ENCODE measurements at places on chromosomes 5 and 9. TPM values are rescaled to one million over a fixed set of nuclear protein-coding genes. Genes with fewer than 3 reads are reported as not detected.

Gene LMX1B
- total RNA-seq: 4.1 TPM

Gene NACC2
- 9.5 TPM for total RNA-seq

Gene WNT8A
- total RNA-seq: 0.18 TPM

Gene ENHO
- total RNA-seq: 0.41 TPM

Gene PCDHGC4
- total RNA-seq: 9.6 TPM

Gene DDX4
- total RNA-seq: not detected

Gene MLANA
- 0.41 TPM for total RNA-seq

Gene NMUR2
- total RNA-seq: 0.12 TPM

Gene SMIM33
- not detected for total RNA-seq

Gene PTGER4
- 47.2 TPM for total RNA-seq

Gene SLC6A18
- total RNA-seq: 0.70 TPM

Gene SOX30
- 0.06 TPM for total RNA-seq

Gene ENTREP1
- 6.5 TPM for total RNA-seq

Gene TUBB4B
- 172 TPM for total RNA-seq

Gene TRIO
- 239 TPM for total RNA-seq

Gene PTPDC1
- total RNA-seq: 16.9 TPM

Gene STOML2
- total RNA-seq: 108 TPM

Gene ACTBL2
- not detected for total RNA-seq

Gene KIAA1958
- 22.1 TPM for total RNA-seq

Gene PRKAA1
- 69.1 TPM for total RNA-seq

Gene IFNA13
- not detected for total RNA-seq

Gene BTNL9
- total RNA-seq: 17.1 TPM

Gene TTC23L
- 1.6 TPM for total RNA-seq

Gene SLC36A3
- total RNA-seq: not detected

Gene RAD50
- 19.2 TPM for total RNA-seq

Gene CTSV
- total RNA-seq: 4.4 TPM

Gene CYLC2
- not detected for total RNA-seq

Gene CDH9
- 10.2 TPM for total RNA-seq

Gene CCDC171
- 11.3 TPM for total RNA-seq

Gene FOXD4L4
- total RNA-seq: 0.06 TPM

Gene MOB3B
- total RNA-seq: 13.3 TPM

Gene SELENOP
- 366 TPM for total RNA-seq

Gene CHSY3
- total RNA-seq: 5.1 TPM

Gene BRIX1
- total RNA-seq: 20.3 TPM

Gene NTRK2
- 66.0 TPM for total RNA-seq

Gene SLC27A6
- total RNA-seq: 0.93 TPM

Gene IQGAP2
- total RNA-seq: 40.5 TPM

Gene KCNT1
- 1.8 TPM for total RNA-seq

Gene PCDHGB1
- 6.0 TPM for total RNA-seq

Gene RANBP3L
- 13.3 TPM for total RNA-seq

Gene ELOVL7
- total RNA-seq: 18.4 TPM

Gene BDP1
- 31.7 TPM for total RNA-seq

Gene PCDHGB5
- 14.1 TPM for total RNA-seq

Gene GALT
- total RNA-seq: 64.3 TPM

Gene PCDHAC2
- 5.8 TPM for total RNA-seq

Gene STPG3
- not detected for total RNA-seq

Gene TRIM36
- total RNA-seq: 1.3 TPM

Gene TAS2R1
- total RNA-seq: not detected

Gene PALM2AKAP2
- total RNA-seq: 20.7 TPM

Gene SLC4A9
- total RNA-seq: 21.8 TPM

Gene TSSK1B
- 0.70 TPM for total RNA-seq

Gene ANGPTL2
- total RNA-seq: 17.6 TPM

Gene TRPM6
- 3.0 TPM for total RNA-seq

Gene SPATA9
- total RNA-seq: 0.53 TPM

Gene PCDHB10
- total RNA-seq: 6.2 TPM

Gene CRB2
- total RNA-seq: 27.5 TPM

Gene KCNN2
- total RNA-seq: 13.1 TPM

Gene ARID3C
- total RNA-seq: 0.12 TPM

Gene NIPAL4
- total RNA-seq: 0.47 TPM

Gene ORM2
- not detected for total RNA-seq

All from metanephros (tissue), 2 donors.